WERI-Rb-1 (cell line): ENCODE measurements at places on chromosomes 4 and X.

DNA sequence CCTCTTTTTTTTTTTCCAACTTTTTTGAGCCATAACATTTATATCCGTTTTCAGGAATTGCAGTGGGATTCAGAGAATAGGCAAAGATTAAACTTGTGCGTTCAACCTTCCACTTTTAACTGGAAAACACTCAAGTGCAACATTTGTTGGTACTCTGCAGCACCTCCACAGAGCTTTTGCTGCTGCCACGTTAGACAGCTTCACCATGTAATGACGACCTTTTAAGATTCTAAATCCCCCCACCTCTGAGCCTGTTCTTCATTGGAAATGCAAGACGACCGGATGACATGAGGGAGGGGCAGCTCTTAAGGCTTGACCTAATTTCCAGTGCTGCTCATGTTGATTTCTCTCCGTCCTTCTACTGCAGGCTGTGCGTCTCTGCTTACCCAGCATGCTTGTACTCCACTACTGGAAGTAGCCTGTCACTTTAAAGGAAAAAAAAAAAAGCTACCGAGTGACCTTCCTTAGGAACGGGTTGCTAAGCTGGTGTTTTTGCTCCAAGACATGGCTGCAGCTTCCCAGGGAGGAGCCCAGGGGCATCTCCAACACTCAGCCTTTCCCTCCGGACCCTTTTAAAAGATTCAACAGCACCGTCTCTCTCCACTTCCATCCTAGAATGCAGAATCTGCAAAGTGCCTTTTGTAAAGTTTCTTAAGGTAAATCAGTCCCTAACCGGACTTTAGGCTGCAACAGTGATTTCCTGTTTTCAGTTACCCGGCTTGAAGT, at the start of gene CC2D2A:
Gene CC2D2A, plus strand, starts transcription at position 481 of the 726 bp plus-strand sequence. CDS start 6,051 bp downstream, outside the sequence.
- peak; percentile 84 for DNase-seq

GRCh38 chrX:67289055-67289499, 254.7 kb upstream of the AR start:
- DNase-seq: no peak

- DNase-seq: no peak
These were observed 63.4 kb downstream of the GPR50 start for GRCh38 chrX:151239751-151240150.

GRCh38 chr4:17013382-17014006, 115.0 kb upstream of the LDB2 start:
- no peak for DNase-seq

DNA sequence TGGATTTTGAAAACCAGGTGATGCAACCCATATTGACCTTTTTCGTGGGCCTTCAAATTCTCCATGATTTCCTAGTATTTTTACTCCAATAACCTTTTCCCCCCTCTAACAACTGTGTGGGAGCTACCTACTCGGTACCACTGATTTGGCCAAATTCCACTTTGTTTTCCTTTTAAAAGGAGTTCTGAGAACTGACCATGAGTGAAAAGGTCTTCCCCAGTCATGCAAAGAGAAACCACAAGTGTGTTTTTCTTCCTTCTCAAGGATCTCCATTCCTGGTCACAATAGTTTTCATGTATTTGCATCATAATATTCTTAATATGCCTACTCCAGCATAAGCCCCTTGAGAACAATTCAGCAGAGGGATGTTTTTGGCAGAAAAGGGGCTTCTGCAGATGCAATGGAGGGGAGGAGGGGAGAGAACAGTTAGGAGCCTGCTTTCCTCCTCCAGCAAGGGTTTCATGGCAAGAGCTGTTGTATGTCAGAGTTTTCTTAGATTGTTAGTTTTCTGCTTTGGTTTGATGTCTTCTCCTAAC, 195.3 kb upstream of the ANXA3 start:
- no peak for DNase-seq

GRCh38 chr4:56909086-56909894, 1.6 kb downstream of the REST start:
- peak; percentile 28 for DNase-seq

DNA sequence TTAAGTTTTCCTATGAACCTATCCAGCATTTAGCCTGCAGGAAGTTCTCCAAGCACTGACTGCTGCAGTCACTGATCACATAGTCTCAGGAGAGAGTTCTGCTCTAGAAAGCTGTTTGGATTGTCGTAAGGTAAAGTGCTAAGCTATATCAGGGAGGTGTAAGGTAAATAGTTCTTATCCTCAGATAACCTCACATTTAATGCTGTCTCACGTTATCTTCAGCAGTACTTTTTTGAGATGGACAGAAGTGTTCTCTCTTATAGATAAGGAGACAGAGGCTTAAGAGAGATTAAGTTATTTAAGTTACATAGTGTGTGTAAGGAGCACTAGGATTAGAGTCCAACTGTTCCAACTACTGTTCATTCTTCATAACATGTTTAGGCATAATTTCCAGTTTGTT, 77.9 kb downstream of the STIM2 start:
- no peak for DNase-seq
